Activated CD8-positive, alpha-beta memory T cell treated with anti-CD3 and anti-CD28 coated beads, Interleukin-2, amount 50 U/mL, for 4 hours (primary cell): ENCODE measurements at places on chromosomes 5 and 9.
A peak's percentile ranks its signal among the peaks of the same experiment; 100 is the strongest.

GRCh38 chr9:114820776-114821501, 15.1 kb upstream of the TNFSF15 start:
- DNase-seq: no peak

- DNase-seq: no peak
Measured at GRCh38 chr5:153358315-153358976, 132.0 kb upstream of the GRIA1 start.

- DNase-seq: no peak
Measured at GRCh38 chr9:86507212-86507630, 153.0 kb upstream of the TUT7 start.

DNA sequence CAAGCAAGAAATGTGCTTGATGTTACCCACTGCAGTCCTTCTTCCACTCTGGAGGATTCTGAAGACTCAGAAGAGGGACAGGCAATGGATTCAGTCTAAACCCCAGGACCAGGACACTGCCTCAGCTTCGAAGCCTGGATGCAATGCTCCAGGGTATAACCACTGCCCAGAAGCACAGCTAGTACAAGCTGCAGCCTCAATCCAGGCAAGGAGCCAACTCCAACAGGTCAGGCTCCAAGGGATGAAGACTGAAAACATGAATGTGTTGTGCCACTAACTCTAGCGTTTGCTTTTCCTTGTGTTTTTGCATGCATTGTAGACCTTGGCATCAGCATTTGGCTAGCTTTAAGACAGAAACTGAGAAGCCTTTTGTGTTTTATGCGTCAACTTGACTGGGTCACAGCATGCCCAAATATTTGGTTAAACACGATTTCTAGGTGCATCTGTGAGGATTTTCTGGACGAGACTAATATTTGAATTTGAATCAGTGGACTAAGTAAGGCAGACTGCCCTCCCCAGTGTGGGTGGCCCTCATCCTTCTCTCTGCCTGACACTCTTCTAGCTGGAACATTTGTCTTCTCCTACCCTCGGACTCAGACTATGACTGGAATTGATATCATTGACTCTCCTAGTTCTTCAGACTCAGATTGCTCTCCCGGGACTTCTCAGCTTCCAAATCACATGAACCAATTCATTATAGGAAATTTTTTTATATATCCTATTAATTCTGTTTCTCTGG, 20.5 kb upstream of the GPX3 start:
- no peak for DNase-seq

GRCh38 chr9:88984543-88984883, 6.8 kb upstream of the S1PR3 start:
- DNase-seq: no peak

DNA sequence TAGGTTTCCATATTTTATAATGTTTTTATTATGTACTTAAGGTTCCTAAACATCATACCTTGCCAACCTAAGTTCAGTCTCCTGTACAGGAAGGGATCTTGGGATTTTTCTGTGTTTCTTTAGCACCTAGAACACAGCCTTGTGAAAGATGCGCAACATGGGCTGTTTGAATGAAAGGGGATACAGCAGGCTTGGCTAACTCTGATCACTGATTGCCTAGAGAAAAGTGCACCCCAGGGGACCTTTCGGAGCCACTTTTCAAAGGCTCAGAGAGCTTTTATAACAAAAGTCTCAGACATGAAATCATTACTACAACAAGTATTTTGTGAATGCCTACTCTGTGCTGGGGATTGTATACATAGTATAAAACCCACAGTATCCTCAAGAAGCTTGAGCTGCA, 261.6 kb downstream of the BNC2 start:
- DNase-seq: no peak

GRCh38 chr9:95498641-95499040, 18.1 kb downstream of the PTCH1 start:
- DNase-seq: no peak

- DNase-seq: peak; percentile 35
Measured at GRCh38 chr9:20624201-20625002, 2.1 kb upstream of the MLLT3 start.

- DNase-seq: no peak
Measured at GRCh38 chr9:96135076-96135752, 166.8 kb downstream of the HSD17B3 start.

GRCh38 chr9:125915606-125916005, 168.4 kb downstream of the PBX3 start:
- DNase-seq: no peak

DNA sequence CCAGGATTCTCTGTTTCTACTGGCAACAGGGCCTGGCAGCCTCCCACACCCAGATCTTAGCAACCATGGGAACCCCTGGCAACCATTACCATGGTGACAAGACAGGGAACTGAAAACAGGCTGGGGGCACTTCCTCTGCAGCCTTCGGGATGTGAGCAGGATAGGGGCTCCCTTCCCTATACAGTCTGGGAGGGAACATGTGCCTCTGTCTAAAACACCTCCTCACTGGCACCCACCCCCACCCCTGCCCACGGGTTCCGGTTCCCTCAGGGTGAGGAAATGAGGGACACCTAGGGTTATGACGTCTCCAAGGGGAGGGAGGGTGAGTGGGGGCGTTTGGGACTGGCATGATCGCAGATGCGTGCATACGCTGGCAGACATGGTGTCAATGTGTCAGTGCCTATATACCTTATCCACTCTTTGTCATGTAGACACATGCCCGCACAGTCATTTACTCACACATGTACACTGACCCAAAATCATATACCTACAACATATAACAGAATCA, 3.0 kb upstream of the DNAJB5 start:
- peak; percentile 66 for DNase-seq

DNA sequence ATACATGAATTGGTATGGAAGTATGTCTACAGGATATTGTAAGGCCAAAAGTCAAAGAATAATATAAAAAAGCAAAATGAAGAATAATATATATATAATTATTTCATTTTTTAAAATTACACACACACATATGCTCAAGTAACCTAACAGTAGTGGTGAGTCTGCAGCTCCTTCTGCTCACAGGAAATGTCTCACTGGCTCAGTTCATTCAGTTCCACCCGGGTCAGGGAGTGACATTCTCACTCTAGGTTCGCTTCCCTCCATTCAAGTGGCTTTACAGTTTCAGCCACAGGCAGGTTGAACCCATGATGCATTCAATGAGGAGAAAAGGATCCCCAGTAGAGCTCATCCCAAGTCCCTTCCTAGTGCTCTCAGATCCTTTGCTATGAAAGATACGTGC, 90.8 kb downstream of the SUSD1 start:
- no peak for DNase-seq

GRCh38 chr5:125837866-125838265, 585.3 kb upstream of the GRAMD2B start:
- no peak for DNase-seq

DNA sequence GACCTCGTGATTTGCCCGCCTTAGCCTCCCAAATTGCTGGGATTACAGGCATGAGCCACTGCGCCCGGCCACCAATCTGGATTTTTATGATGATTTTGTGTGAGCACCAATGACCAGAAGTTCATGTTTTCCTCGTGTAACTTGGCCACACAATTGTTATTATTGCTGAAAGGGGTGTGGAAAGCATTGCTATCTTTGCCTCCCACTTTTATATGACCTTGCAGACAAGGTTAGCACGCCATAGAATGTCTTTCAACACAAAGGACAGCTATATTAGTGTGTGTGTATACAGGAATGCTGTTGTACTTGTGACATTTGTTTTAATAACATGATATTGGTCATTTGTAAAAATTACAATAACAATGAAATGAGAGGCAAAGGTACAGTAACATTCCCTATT, 155.0 kb upstream of the ERCC6L2 start:
- no peak for DNase-seq

- DNase-seq: no peak
Measured at GRCh38 chr5:87588316-87588715, 175.6 kb upstream of the CCNH start.

DNA sequence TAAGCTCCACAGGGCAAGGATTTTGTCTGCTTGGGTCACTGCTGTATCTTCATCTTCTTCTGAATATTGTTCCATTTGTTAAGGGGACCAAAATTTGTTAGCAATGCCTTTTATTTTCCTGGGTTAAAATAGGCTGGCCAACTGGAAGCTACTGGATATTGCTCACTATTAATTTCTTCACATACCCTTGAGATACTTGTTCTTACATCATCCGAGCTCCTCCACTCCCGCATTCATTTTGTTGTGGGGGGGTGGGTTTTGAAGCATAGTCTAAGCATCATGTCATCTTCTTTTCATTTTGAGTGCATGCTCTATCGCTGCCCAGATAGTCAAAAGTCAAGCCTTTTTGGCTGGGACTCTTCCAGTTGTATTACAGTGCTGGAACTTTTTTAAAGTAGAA, 42.5 kb upstream of the PIK3R1 start:
- DNase-seq: no peak

GRCh38 chr5:43363445-43364152, 48.6 kb downstream of the CCL28 start:
- no peak for DNase-seq

- DNase-seq: no peak
Measured at GRCh38 chr5:79183617-79184016, 52.3 kb upstream of the JMY start.

DNA sequence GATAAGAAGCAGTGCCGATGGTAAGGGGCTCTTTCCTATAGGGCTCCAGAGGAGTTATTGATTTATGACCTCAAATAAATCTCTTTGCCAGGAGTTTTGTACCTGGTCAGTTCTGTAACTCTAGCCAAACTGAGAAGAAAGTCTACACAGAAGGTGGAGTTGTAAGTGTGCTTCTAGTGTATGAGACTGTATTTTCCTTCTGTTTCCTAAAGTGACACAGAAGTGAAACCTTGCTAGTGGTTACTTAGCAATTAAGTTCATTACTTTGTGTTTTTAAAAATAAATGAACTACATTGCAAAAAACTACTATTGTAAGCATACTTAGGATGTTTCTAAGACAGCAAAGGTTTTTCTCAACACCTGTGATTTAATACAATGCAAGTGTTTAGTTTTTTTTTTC, 48.7 kb upstream of the ACTBL2 start:
- DNase-seq: no peak

- no peak for DNase-seq
Measured at GRCh38 chr5:6731465-6732237, 18.4 kb downstream of the TENT4A start.

DNA sequence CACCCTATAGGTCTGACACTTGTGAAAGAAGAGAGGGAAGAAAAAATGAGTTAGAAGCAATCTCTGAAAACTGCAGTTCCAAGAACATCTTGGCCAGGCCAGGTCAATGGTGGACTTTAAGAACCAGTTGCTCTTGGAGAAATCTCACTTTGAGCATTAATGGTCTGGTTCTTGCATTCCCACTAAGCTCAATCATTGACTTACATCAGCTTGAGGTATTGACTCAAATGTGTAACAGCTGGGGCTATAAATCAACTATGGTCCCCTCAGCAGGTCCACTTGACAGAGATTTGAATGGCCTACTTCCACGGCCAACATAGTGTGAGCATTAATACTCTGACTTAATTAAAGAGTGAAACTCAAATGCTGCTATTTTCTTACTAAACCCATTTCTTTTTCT, 357.8 kb upstream of the RGMB start:
- DNase-seq: no peak

DNA sequence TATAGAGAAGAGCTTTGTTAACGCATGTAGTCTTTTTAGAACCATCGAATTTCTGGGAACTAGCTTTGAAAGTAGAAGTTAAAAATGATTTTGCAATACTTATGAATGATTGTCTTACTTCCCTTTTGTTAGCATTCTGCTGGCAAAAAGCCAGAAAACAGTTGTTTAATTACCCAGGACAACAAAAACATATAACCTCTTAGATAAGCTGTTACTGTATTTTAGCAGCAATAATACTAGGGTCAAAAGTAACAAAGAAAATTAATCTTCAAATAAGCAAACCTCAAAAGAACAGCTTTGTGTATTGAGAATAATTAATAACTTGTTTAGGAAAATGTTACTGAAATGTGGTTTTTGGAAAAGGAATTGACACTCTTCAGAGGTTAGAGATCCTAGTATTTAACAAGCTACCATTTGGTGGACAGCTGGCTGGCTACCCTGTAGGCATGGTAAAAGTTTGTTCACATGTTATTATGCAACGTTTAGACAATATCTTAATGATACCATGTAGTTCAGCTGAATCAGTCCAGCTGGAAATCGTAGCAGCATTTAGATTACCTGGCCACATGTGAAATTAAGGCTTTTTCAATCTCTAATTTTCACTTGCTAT, 3.8 kb downstream of the FGF10 start:
- no peak for DNase-seq

GRCh38 chr9:26415528-26415927, 477.1 kb downstream of the CAAP1 start:
- DNase-seq: no peak

GRCh38 chr9:86052556-86053468, 46.5 kb downstream of the GOLM1 start:
- DNase-seq: no peak

DNA sequence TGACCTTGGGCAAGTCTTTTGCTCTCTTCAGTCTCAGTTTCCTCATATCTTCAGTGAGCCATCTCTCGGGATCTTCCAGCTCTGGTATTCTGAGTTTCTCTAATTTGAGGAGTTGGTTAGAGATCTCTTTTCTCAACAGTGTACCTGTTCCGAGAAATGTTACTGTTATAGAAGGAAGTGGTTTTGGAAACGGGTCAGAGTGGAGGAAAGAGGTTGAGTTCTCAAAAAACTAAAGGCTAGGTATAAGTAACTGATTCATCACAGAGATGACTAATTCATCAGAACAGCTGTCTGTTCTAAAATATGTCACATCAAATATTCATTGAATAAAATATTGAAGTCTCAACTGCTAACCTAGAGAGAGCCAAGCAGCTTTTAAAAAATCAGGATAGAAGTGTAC, 106.6 kb downstream of the PALM2AKAP2 start:
- no peak for DNase-seq

- no peak for DNase-seq
Measured at GRCh38 chr9:77511525-77511924, 136.6 kb downstream of the GNA14 start.

DNA sequence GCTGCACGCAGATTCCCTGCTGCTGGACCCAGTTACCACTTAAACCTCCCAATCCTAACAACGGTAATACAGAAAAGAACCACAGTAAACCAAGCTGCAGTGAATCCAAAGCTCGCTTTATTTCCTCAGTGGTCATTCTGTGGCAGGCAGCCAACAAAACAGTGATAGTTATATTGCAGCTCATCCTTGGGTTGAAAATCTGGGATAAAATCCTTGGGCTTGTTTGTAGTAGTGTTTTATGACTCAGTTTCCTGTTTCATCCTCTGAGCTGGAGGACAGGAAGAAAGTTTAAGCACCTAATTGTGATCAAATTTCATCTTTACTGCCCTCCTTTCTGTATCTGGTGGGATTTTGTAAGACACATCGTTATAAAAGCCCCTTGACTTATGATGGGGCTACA, 31.4 kb downstream of the HMGCR start:
- no peak for DNase-seq
